ENCODE measurements at places on chromosomes 1 and 21. TPM values are rescaled to one million over a fixed set of nuclear protein-coding genes. Genes with fewer than 3 reads are reported as not detected.

Gene SERPINC1
- total RNA-seq, result 0.30 TPM

DNA sequence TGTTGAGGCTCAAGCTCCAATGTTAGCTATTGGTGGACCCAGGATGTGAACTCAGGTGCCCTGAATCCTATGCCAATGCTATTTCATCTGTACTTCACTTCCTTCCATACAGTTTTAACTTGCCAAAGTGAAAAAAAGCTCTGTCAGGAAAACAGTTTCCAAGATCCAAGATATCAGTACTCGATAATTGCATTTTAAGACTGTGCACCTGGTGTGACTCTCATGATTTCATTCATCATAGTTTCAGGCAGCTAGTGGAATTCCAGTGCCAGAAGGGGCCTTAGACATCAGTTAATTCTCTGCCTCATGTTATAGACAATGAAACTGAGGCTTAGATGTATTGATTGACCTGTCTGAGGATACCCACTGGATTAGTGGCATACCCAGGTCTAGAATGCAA lies 26.5 kb upstream of the LEPR start:
- no peak for DNase-seq
- no peak overlapping the region for H3K27ac ChIP-seq
- no peaks in the 10 kb centered on the region for H3K27me3 ChIP-seq

Gene SLAMF7
- total RNA-seq, result 0.96 TPM

Gene NBL1
- 44.8 TPM for total RNA-seq

- H3K4me1 ChIP-seq, result no peaks in the 10 kb centered on the region
- peaks cover 100% of the 10 kb centered on the region for H3K36me3 ChIP-seq
- no peak for DNase-seq
- H3K27ac ChIP-seq, result no peak overlapping the region
- no peak overlapping the region for H3K4me3 ChIP-seq
These were observed 11.7 kb downstream of the EIF2D start for GRCh38 chr1:206600527-206600926.

DNA sequence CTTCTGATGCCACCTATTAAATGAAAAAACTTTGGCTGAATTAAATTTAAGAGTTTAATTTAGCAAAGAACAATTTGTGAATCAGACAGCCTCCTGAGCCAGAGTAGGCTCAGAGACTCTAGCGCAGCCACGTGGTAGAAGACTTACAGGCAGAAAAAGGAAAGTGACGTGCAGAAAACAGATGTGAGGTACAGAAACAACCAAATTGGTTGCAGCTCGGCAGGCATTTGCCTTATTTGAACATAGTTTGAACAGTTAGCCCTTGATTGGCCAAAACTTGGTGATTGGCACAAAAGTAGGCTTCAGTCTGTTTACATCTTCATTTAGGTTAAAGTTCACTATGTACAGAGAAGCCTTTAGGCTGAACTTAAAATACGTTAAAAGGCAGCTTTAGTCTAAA lies 22.9 kb downstream of the TCP10L start:
- no peak overlapping the region for H3K4me3 ChIP-seq
- peak; percentile 62 for DNase-seq
- peak overlapping the region; percentile 5 for H3K27ac ChIP-seq
- H3K4me1 ChIP-seq, result no peaks in the 10 kb centered on the region
- no peaks in the 10 kb centered on the region for H3K27me3 ChIP-seq

Gene FNDC5
- 80.0 TPM for total RNA-seq

Gene FCER1G
- total RNA-seq, result 9.0 TPM

Gene RGS13
- total RNA-seq, result not detected

GRCh38 chr1:115505148-115505571 lies 136.6 kb upstream of the VANGL1 start:
- no peaks in the 10 kb centered on the region for H3K4me1 ChIP-seq
- no peak overlapping the region for H3K27ac ChIP-seq
- no peak for DNase-seq
- no peak overlapping the region for H3K4me3 ChIP-seq
- H3K27me3 ChIP-seq, result no peaks in the 10 kb centered on the region

DNA sequence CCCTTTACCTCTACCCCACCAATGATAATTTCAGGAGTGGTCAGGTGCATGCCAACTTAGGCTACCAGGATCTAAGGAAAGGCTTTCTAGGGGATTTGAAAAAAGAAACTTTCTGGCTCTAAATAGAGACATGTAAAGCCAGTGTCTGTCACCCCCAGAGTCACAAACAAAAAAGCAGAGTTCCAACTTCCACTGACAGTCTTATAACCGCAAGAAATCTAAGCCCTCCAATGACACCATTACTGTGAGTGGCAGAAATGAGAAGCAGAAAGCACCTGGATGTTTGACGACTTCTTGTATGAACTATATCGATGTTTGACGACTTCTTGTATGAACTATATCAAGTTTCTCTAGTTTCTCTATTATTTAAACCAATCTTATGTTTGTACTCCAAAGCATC lies 6.0 kb downstream of the DENND1B start:
- H3K36me3 ChIP-seq, result no peaks in the 10 kb centered on the region
- no peak for DNase-seq
- no peak overlapping the region for H3K4me3 ChIP-seq

- no peak overlapping the region for H3K27ac ChIP-seq
- peaks cover 24% of the 10 kb centered on the region for H3K4me1 ChIP-seq
- DNase-seq, result no peak
- H3K36me3 ChIP-seq, result peaks cover 35% of the 10 kb centered on the region
These were observed 4.1 kb upstream of the TOE1 start for GRCh38 chr1:45335855-45336324.

Gene H3-3A
- 264 TPM for total RNA-seq

- no peaks in the 10 kb centered on the region for H3K36me3 ChIP-seq
- peaks cover 6% of the 10 kb centered on the region for H3K27me3 ChIP-seq
- no peak overlapping the region for H3K27ac ChIP-seq
- H3K4me3 ChIP-seq, result no peak overlapping the region
These were observed 24.9 kb upstream of the TMEM52 start for GRCh38 chr1:1943834-1944570.
